ENCODE measurements at places on chromosomes 6 and 20. TPM values are rescaled to one million over a fixed set of nuclear protein-coding genes. Genes with fewer than 3 reads are reported as not detected.

Gene HMGN3
- total RNA-seq: 40.4 TPM

Gene F13A1
- total RNA-seq: not detected

Gene CST7
- not detected for total RNA-seq

Gene HLA-DQB1
- not detected for total RNA-seq

Gene CBFA2T2
- 3.6 TPM for total RNA-seq

Gene PTGIS
- total RNA-seq: 20.7 TPM

Gene GJA10
- not detected for total RNA-seq

Gene LRRC1
- total RNA-seq: 3.2 TPM

Gene GABRR2
- total RNA-seq: not detected

Gene TRAM2
- 160 TPM for total RNA-seq

Gene KCNQ5
- 0.36 TPM for total RNA-seq
